ENCODE measurements at places on chromosomes 3 and 15.
A peak's percentile ranks its signal among the peaks of the same experiment; 100 is the strongest.

GRCh38 chr15:65530318-65531111 lies at the start of gene HACD3:
HACD3 (plus strand) TSS chr15:65530463; CDS start chr15:65530632, 169 bp downstream.
- DNase-seq: peak; percentile 93

- no peak for DNase-seq
These were observed 467.9 kb downstream of the SOX2 start for GRCh38 chr3:182179631-182180030.

DNA sequence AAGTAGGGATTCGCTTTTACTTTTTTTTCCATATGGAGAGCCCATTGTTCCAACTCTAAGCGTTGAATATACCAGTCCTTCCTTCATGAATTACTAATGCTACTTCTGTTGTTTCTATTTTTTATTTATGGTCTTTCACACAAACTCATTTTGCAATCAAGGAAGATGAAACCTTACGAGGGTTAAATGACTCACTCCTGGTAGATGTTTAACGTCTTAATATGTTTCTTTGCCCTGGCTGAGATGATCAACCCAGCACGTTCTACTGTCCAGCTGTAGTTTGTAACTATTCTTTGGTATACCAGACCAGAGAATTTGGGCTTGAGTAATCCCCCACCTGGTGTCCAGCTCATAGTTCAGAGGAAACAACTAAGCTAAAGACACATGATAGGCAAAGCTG lies 23.1 kb downstream of the CDCP1 start:
- DNase-seq: no peak

DNA sequence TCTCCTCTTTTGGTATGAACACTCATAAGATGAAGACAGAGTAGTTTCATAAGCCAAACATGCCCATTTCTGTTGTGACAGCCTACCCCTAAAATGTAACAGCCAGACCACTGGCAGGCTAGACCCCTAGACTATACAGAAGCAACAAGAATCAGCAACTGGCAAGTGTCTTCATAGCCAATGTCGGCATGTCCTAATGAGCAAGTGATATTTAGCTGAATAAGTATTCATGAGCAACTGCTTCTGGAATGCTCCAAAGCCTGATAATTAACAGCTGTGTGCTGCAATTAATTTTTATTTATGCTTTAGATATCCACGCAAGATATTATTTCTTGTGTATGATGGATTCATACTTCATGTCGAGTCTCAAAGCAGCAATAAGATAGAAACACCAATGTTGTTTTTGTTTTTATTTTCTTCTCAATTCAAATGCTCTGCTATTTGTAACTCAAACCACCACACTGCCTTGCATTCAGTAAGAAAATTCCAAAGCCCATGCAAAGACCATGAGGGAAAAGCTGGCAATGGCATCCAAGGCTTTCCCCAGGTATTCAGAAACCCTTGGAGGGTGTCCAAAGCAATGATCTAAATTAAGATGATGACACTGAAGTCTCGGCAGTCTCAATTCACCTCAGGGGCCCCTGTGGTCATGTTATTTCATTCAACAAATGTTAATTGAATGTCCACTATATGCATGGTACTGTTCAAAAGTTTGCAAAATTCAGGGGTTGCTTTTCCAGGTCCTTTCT lies 167.7 kb upstream of the NECTIN3 start:
- DNase-seq: no peak

- no peak for DNase-seq
These were observed 11.8 kb upstream of the UACA start for GRCh38 chr15:70775160-70775559.

GRCh38 chr15:71366522-71366921 lies 251.3 kb downstream of the THSD4 start:
- no peak for DNase-seq

- no peak for DNase-seq
These were observed 11.5 kb upstream of the GATA2 start for GRCh38 chr3:128504533-128504915.

- DNase-seq: no peak
These were observed 10.5 kb downstream of the TTC23 start for GRCh38 chr15:99238849-99239248.

Data from GM12865 (cell line).